Psoas muscle (tissue), 8 donors: ENCODE measurements at places on chromosomes 16 and 17. TPM values are rescaled to one million over a fixed set of nuclear protein-coding genes. Genes with fewer than 3 reads are reported as not detected.

The ICAM2 gene
- total RNA-seq, result 27.0 TPM

The RPGRIP1L gene
- 1.8 TPM for total RNA-seq

The SLFN14 gene
- 0.12 TPM for total RNA-seq

The SLC6A2 gene
- total RNA-seq, result not detected

The ADAD2 gene
- total RNA-seq, result not detected

The MSL1 gene
- total RNA-seq, result 63.3 TPM

The ASGR2 gene
- total RNA-seq, result 0.34 TPM

The PLK1 gene
- total RNA-seq, result 0.73 TPM

- no peak overlapping the region for H3K27ac ChIP-seq
- no peaks in the 10 kb centered on the region for H3K27me3 ChIP-seq
- no peak for DNase-seq
Measured at GRCh38 chr16:64808474-64808873, 313.4 kb downstream of the CDH11 start.

DNA sequence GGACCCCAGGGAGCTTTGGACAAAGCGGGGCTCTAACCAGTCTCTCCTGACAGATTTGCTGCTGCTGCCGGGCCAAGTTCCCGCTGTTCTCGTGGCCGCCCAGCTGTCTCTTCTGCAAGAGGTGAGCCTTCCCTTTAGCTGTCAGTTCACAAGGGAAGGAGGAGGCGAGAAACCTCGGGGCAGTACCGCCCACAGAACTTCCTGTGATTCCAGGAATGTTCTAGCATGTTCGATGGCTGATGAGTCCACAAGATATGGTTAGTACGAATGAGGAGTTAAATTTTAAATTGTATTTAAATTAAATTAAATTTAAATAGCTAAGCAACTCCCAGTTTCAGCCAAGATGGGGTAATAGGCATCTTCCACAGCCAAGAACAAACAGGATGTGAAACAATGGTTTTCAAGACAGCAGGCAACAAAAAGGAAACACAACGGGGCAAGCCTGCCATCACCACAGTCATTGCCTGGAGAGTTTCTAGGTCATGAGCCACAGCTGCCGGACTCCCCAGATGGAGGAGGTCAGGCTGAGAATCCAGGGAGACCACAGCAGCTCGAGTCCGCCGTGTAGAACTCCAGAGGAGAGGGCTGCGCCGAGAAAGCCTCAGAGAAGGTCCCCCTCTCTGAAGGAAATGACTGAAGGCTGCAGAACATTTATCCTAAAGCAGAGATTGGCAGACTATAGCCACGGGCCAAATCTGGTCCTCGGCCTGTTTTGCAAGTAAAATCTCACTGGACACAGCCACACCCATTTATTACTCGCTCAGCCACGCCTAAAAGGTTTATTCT, 9.5 kb upstream of the TCF25 start:
- DNase-seq, result no peak
- peak overlapping the region; percentile 41 for H3K27ac ChIP-seq
- peak overlapping the region; percentile 11 for H3K4me3 ChIP-seq
- peaks cover 7% of the 10 kb centered on the region for H3K27me3 ChIP-seq
- no peaks in the 10 kb centered on the region for H3K4me1 ChIP-seq

DNA sequence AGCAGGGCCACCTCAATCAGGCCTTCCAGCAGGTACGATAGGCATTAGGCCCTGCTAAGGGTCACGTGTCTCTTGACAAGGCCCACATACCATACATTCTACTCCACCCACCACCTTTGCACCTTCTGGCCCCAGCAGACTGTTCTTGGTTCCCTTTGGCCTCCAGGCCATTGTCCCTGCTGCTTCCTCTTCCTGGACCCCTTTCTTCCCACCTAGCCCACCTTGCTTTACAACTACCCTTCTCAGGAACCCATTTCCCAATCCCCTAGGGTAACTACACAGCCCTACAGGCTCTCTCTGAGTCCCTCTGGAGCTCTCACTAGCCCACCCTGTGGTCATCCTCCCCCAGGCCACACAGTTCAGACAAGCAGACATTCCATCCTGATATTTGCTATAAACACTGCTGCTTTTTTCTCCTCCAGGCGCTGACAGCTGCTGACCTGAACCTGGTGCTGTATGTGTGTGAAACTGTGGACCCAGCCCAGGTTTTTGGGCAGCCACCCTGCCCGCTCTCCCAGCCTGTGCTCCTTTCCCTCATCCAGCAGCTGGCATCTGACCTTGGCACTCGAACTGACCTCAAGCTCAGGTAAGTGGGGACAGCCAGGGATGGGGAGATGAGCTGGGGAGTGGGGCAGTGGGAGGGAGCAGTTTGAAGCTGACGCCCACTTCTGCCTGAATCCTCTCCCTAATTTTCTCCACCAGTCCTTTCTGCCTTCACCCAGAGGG, 1.4 kb upstream of the NRN1L start:
- peaks cover 61% of the 10 kb centered on the region for H3K4me1 ChIP-seq
- peak overlapping the region; percentile 30 for H3K4me3 ChIP-seq
- peak overlapping the region; percentile 93 for H3K27ac ChIP-seq
- H3K27me3 ChIP-seq, result no peaks in the 10 kb centered on the region

- no peak overlapping the region for H3K4me3 ChIP-seq
- DNase-seq, result no peak
- H3K27me3 ChIP-seq, result no peaks in the 10 kb centered on the region
- no peaks in the 10 kb centered on the region for H3K36me3 ChIP-seq
- H3K4me1 ChIP-seq, result no peaks in the 10 kb centered on the region
- H3K27ac ChIP-seq, result no peak overlapping the region
Measured at GRCh38 chr17:72005332-72006163, 115.3 kb upstream of the SOX9 start.

DNA sequence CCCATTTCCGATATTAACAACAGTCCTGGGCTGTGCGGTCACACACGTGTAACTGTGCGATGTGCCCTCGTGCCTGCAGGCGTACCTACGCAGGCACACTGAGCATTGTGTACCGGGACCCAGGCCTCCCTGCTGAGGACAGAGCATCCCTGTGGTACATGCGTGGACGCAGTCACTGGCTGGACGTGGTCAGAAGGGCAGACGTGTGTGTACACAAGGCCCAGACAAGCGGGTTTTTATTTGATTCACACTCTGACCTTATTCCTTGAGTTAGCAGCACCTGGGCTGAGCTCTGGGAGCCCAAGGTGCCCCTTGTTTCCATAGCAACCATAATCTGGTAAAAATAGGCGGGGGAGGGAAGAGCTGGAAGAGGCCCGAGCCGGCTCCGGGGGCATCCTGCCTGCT, 19.5 kb downstream of the RAP1GAP2 start:
- no peak for DNase-seq
- H3K4me3 ChIP-seq, result no peak overlapping the region
- no peak overlapping the region for H3K27ac ChIP-seq
- H3K27me3 ChIP-seq, result no peaks in the 10 kb centered on the region

- no peak overlapping the region for H3K4me3 ChIP-seq
- H3K36me3 ChIP-seq, result no peaks in the 10 kb centered on the region
- DNase-seq, result peak; percentile 23
Measured at GRCh38 chr16:88358023-88358420, 24.7 kb upstream of the ZNF469 start.

- H3K36me3 ChIP-seq, result no peaks in the 10 kb centered on the region
- no peak for DNase-seq
- H3K27ac ChIP-seq, result no peak overlapping the region
- no peak overlapping the region for H3K4me3 ChIP-seq
- H3K27me3 ChIP-seq, result no peaks in the 10 kb centered on the region
Measured at GRCh38 chr17:11340803-11341202, 99.8 kb downstream of the SHISA6 start.

DNA sequence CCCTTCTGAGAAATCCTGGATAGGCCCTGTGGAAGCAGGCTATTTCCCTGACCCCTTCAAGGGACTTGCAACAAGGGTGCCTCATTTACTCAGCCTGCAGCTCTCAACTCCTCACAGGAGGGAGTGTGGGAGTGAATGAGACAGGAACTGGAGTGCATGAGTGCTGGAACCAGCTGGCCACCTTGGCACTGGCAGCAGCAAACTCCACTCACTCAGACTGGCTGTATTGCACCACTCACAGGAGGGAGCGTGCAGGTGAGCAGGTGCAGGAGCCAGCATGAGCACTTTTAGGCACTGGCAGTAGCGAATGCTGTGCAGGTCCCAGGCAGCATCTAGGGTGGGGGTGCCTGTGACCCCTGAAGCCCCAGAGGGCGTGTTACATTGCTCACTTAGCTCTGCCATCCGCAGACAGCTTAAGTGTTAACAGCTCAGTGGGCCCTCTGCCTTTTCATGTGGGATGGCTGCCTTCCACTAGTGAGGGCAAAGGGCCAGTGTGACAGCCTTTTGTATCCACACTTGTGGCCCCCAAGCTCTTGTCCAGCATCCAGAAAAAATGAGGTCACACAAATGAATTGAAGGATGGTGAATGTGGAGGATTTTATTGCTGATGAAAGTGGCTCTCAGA, 11.0 kb upstream of the ZNHIT3 start:
- no peak for DNase-seq
- H3K36me3 ChIP-seq, result no peaks in the 10 kb centered on the region
- peaks cover 17% of the 10 kb centered on the region for H3K27me3 ChIP-seq
- H3K27ac ChIP-seq, result no peak overlapping the region
- no peaks in the 10 kb centered on the region for H3K4me1 ChIP-seq
- H3K4me3 ChIP-seq, result no peak overlapping the region

DNA sequence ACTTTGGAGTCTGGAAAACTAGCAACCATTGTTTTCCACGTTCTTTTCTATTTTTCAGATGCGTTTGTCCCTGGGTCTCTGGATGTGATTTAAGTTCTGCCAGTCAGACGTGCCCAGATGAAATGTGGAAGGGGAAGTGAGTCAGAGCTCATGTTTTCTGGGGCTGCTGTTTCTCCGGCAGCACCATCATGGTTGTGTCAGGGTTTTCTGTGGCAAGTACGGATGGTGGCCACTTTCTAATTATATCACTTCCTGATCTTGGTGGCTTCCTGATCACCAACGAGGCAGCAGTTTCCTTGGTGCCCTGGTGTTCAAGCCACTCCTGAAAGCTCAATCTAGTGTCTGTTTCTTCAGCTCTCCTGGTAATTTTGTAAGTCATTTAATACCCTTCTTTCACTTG, 31.4 kb upstream of the PMFBP1 start:
- no peaks in the 10 kb centered on the region for H3K4me1 ChIP-seq
- H3K27me3 ChIP-seq, result no peaks in the 10 kb centered on the region
- no peak for DNase-seq
- no peak overlapping the region for H3K4me3 ChIP-seq
- H3K36me3 ChIP-seq, result no peaks in the 10 kb centered on the region

- H3K4me3 ChIP-seq, result no peak overlapping the region
- H3K36me3 ChIP-seq, result peaks cover 61% of the 10 kb centered on the region
- no peak for DNase-seq
- H3K4me1 ChIP-seq, result peaks cover 58% of the 10 kb centered on the region
- peak overlapping the region; percentile 95 for H3K27ac ChIP-seq
Measured at GRCh38 chr17:75846692-75847613, 2.7 kb upstream of the UNC13D start.

- peaks cover 9% of the 10 kb centered on the region for H3K27me3 ChIP-seq
- H3K4me1 ChIP-seq, result no peaks in the 10 kb centered on the region
- H3K27ac ChIP-seq, result no peak overlapping the region
- peak overlapping the region; percentile 36 for H3K4me3 ChIP-seq
- H3K36me3 ChIP-seq, result no peaks in the 10 kb centered on the region
Measured at GRCh38 chr16:56193951-56194726, 2.9 kb downstream of the GNAO1 start.

DNA sequence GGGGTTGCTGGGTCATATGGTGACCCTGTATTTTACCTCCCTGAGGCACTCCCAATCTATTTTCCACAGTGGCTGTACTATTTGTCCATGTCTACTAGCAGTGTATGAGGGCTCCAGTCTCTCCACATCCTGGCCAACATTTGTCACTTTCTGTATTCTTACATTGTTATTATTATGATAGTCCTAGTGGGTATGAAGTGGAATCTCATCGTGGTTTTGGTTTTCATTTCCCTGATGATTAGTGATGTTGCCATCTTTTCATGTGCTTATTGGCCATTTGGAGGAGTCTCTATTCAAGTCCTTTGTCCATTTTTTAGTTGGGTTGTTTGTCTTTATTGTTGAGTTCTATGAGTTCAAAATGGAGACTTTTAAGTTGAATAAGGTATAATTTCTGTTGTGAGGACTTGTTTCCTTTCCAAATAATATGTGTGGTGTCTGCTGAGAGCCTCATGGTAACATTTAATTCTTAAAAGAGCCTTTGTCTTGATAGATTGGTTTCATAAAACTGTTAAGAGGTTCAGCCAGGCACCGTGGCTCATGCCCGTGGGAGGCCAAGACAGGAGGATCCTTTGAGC, 108.2 kb downstream of the RPTOR start:
- no peak for DNase-seq
- no peaks in the 10 kb centered on the region for H3K27me3 ChIP-seq
- H3K4me3 ChIP-seq, result no peak overlapping the region
- no peak overlapping the region for H3K27ac ChIP-seq
- peaks cover 27% of the 10 kb centered on the region for H3K4me1 ChIP-seq

GRCh38 chr17:72984145-72984925, 108.2 kb downstream of the SLC39A11 start:
- no peak for DNase-seq
- H3K4me1 ChIP-seq, result no peaks in the 10 kb centered on the region
- H3K36me3 ChIP-seq, result no peaks in the 10 kb centered on the region

DNA sequence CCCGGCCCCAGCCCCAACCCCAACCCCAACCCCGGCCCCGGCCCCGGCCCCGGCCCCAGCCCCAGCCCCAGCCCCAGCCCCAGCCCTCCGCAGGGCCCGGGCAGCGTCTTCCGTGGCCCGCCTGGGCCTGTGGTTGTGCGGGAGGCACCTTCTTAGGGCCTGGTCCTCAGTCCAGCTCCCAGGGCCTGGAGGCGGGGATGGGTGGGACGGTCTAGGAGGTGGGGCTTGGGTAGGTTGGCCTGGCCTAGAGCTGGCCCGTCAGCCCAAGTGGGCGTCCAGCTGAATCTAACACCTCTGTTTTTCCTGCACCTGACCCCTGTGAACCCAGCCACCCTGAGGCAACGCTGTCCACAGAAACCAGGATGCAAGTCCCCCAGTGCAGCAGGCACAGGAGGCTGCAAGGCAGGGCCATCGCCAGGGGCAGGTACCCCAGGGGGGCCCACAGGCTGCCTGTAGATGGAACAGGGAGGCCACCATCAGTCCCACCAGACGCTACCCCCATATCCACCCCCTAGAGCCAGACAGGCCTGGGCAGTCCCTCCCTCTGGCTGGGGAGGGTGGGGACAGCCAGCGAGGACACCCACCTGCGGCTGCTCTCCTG, 8.8 kb downstream of the MSLN start:
- H3K27me3 ChIP-seq, result peaks cover 22% of the 10 kb centered on the region
- no peaks in the 10 kb centered on the region for H3K36me3 ChIP-seq
- DNase-seq, result no peak

DNA sequence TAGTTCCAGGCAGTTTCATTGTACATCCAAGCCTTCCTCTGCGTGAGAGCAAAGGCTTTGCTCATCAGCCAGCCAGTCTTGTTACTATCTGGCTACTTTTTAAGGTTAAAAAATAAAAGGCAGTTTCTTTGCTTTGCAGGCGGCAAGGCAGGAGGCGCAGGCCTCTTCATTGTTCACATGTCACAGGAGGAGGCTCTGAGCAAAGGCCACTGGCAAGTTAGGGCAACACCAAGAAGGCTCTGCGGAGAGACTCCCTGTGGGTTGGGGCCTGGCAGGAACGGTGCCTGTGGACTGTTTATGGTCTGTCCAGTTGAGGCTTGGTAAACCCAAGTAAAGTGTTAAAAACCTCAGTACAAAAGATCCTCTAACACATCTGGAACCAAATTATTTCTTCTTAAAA, 3.9 kb upstream of the NT5C start:
- H3K4me1 ChIP-seq, result peaks cover 5% of the 10 kb centered on the region
- H3K27me3 ChIP-seq, result no peaks in the 10 kb centered on the region
- DNase-seq, result no peak
- peaks cover 9% of the 10 kb centered on the region for H3K36me3 ChIP-seq
